ENCODE measurements at places on chromosomes 11 and 22.

DNA sequence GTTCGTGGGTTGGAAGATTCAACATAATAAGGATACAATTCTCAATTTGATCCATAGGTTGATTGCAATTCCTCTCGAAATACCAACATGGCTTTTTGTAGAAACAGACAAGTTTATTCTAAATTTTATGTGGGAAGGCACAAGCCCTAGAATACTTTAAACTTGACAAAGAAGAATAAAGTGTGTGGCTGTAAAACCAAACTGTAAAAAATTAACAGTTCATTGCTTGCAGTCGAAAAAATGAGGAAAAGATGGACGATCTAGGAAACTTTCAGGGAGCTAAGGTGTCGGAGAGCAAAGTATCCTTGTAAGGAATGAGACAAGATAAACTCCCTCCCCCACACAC lies 1.0 kb upstream of the GLB1L3 start:
- no peak for DNase-seq

DNA sequence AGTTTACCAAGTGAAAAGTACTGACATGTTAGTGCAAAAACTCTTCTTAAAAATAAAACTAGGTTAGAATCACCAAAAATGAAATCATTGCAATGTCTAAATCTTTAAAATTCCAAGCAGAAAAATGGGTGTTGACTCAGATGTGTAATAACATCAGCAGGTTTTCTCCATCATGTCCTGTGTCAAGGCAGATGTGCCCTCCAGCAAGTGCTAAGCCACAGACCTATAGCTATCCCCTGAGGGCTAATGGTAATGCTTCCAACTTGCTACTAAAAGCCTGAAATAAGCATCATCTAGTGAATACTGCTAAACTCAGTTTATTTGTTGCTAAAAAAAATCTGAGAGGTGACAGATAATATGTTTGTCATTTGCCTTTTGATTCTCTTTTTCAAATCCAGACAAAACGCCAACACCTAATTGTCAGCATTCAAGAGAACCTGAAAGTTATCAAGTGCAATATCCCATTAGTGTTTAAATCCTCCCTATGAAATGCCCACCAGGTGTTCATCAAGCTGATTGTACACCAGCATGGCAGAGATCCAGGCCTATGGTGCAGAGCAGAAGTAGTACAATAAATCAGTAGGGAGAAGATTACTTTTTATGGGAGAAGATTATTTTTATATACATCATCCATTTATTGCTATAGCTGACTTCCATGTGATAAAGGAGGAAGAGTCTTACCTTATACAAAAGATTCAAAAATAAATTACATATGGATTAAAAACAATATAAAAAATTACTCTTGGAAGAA lies 55.1 kb upstream of the SYT9 start:
- no peak for DNase-seq

DNA sequence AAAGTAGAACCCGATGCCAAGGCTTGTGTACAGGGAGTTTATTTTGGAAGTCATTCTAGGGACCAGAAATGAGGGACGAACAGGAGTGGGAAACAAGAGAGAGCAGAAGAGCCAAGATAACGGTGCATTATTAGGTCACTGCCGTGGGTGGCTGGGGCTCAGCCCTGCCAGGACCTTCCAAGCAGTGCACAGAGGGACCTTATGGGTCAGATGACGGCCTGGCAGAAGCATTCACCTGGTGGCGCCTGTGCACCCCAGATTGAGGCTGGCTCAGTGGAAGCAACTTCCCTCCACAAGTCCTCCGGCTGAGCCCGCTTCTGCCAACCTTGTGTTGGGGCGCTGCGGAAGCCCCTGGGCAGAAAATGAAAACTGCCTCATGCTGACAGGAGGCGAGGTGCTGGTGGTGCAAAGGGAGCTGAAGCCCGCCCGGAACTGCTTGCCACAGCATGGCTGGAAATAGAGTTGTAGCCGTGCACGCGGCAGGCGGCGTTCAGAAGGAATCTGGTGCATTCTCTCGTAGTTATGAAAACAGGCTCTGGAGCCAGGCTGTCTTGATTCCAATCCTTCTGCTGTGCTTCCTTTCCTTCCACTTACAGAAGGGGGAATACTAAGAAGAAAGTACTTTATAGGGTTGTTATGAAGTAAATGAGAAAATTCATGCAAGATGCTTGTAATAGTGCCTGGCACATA lies 22.2 kb upstream of the TP53I11 start:
- DNase-seq = no peak

- DNase-seq = no peak
Observed at GRCh38 chr11:3010521-3011275, 18.6 kb upstream of the NAP1L4 start.

DNA sequence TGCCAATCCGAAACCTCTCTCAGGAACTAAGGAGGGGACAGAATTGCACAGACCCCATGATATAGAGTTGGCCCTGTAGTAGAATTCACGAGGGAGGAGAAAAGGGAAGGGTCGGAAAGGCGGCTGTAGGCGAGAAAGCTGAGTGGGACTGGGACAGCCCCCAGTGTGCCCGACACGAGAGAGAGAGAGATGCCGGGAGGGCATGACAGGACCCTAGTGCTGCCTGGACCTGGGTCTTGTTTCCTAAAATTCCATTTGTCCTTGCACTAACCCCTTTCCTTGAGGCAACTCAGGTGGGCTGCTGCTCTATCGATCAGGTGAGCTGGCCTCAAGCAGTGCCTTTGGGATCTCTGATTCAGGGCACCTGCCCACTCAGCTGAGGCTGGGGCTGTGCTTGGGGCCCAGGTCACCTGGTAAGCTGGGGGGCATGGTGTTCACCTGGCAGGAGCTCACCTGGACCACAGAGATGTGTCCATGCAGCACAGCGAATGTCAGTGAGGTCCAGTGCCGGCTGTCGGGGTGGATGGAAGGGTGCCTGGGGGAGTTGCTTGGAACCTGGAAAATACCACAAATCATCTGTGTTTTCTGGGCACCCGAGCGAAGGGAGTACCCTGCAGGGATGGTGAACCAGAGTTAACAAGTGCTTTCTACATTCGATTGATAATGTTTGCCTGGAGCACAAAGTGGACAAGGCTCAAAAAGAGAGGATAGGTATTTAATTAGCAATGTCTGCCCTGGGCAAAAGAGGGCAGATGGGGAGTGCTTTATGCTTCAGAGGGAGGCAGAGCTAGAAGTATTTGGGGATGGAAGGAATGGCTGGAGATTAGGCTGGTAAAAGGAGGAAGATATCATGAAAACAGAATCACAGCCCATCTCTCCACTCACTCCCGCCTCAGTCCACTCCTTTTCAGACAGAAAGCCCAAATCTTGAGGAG lies 61.6 kb downstream of the NAT10 start:
- DNase-seq = no peak

DNA sequence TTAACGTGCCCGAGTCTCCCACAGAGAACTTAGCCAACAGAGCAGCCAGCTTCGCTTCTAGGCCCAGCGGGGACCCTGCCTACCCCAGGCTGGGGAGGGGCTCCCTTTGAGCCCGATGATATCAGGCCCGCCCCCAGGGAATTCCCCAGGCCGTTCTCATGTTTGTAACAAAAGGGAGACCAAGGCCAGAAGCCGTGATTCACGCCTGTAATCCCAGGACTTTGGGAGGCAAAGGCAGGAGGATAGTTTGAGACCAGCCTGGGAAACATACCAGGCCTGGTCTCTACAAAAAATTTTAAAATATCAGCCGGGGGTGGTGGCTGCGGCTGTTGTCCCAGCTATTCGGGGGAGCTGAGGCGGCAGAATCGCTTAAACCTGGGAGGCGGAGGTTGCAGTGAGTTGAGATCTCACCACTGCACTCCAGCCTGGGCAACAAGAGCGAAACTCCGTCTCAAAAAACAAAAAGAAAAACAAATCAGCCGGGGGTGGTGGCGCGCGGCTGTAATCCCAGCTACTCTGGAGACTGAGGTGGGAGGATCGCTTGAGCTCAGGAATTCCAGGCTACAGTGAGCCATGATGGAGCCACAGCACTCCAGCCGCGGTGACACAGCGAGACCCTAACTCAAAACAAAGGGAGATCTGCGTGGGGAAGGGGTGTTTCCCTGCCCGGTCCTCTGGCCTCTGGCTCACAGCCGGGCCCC lies 1.7 kb downstream of the DRD4 start:
- DNase-seq = no peak

- no peak for DNase-seq
Observed at GRCh38 chr11:94806014-94806413, 37.9 kb downstream of the AMOTL1 start.

DNA sequence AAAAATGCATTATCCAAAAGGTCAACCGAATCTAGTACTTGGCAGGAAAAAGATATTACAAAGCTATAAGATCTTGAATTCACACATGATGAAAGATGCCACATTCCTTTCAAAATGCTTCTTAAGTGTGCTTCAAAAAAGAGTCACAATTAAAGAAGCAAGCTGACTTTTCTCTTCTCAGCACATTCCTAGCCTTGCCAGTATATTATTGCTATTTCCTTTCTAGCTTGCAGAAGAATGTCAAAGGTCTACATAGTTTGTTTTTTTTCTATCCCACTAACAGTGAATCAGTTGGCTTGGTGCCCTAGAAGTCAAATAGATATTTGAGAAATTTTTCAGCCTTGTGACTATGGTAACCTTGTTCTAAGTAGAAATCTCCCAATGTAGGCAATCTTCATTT lies 56.8 kb downstream of the GUCY1A2 start:
- no peak for DNase-seq

- no peak for DNase-seq
Observed at GRCh38 chr11:29063630-29064361, 953.0 kb downstream of the KCNA4 start.

DNA sequence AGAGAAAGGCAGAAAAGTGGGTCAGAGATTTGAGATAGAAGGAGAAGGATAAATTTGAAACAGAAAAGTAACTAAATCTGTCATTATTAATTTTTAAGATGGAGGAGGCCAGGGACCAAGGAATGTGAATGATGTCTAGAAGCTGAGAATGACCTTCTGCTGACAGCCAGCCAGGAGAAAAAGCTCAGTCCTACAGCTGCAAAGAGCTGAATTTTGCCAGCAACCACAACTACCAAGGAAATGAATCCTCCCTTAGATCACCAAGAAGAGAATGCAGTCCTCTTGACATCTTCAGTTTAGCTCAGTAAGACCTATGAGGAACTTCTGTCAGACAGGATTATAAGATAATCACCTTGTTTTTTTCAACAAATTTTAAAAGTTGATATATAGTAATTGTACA lies 538.2 kb downstream of the LRRC4C start:
- no peak for DNase-seq

- DNase-seq = no peak
Observed at GRCh38 chr11:94655291-94655690, 88.1 kb downstream of the PIWIL4 start.

GRCh38 chr11:118313242-118313641 lies 8.7 kb downstream of the CD3E start:
- DNase-seq = no peak

GRCh38 chr11:131704682-131705081 lies 334.3 kb downstream of the NTM start:
- no peak for DNase-seq

DNA sequence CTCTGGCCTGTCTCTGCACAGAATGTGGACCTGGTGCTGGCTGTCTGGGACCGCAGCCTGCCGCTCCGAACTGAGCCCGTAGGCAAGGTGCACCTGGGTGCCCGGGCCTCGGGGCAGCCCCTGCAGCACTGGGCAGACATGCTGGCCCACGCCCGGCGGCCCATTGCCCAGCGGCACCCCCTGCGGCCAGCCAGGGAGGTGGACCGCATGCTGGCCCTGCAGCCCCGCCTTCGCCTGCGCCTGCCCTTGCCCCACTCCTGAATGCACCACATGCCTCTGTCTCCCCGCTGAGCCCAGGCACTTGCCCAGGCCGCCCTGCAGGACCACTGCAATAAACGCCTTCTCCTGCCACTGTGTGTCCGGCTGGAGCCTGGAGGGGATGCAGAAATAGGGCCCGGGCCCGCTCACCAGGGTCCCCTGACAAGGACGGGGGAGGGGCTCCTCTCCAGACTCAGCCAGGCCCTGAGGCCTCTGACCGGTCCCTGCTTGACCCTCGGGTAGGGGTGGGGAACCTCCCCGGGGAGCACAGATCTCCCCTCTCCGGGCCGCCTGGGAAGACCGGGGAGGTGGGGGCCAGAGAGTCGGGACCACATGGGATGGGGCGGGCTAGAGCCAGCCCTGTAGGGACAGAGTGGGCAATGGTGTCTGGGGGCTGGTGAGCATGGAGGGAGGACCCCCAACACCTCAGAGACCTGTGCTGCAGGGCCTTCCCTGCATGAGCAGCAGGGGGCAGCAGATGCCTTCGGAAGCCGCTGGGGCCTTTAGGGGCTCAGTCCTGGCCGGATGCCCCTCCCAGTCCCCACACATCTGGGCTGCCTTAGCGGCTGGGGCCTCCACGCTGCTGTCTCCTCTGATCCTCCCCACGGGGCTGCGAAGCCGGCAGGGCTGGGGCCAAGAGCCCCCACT lies 1.4 kb upstream of the TNNI2 start:
- DNase-seq = no peak

DNA sequence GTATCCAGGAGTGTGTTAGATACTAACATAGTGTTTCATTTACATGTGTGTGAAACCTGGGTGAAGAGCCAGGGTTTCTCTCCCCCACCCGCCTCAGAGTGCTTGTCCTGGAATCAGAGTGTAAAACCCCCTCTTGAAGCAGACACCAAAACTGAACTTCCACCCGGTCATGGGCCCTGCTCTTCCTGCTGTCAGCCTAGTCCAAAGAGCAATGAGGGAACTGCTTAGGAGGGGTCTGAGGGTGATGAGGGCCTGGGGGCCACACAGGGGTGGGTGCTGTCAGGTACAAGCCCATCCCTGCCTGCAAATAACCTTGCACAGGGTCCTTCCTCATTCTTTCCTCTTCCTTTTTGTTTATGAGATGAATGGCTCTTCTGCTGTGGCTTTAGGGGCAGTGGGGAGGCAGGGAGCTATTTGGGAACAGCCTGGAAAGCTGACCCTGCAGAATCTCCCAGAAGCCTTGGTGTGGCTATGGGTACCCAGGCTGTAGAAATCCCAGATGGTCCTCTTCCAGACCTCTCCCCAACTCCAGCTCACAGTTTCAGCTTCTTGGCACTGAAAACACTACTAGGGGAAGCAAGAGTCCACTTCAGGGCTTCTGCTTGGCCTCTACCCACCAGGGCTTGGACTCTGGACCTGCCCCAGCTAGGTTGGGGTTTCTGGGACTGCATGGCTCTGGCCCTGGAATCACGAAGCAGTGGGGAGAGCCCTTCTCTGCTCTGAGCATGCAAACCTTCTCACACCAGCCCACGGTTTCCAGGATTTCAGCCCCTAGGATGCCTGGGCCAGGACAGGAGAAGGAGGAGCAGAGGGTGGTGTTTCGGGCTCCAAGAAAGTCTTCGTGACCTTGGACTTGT lies 8.5 kb downstream of the BATF2 start:
- no peak for DNase-seq

- DNase-seq = no peak
Observed at GRCh38 chr11:117183724-117184349, 5.3 kb downstream of the SIDT2 start.

DNA sequence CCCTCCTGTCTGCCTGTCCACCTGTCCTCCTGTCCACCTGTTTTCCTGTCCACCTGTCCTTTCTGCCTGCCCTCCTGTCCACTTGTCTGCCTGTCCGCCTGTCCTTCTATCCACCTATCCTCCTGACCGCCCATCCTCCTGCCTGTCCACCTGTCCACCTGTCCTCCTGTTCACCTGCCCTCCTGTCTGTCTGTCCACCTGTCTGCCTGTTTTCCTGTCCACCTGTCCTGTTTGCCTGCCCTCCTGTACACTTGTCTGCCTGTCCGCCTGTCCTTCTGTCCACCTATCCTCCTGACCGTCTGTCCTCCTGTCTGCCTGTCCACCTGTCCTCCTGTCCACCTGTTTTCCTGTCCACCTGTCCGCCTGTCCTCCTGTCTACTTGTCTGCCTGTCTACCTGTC lies 682.8 kb downstream of the TBC1D22A start:
- DNase-seq = no peak

All from putamen (tissue), 1 donor.